ENCODE measurements at places on chromosomes 2 and 18.

GRCh38 chr2:64819774-64820688, 166.3 kb upstream of the SERTAD2 start:
- DNase-seq: no peak

- DNase-seq: no peak
These were observed 225.3 kb upstream of the THUMPD2 start for GRCh38 chr2:40004336-40004735.

DNA sequence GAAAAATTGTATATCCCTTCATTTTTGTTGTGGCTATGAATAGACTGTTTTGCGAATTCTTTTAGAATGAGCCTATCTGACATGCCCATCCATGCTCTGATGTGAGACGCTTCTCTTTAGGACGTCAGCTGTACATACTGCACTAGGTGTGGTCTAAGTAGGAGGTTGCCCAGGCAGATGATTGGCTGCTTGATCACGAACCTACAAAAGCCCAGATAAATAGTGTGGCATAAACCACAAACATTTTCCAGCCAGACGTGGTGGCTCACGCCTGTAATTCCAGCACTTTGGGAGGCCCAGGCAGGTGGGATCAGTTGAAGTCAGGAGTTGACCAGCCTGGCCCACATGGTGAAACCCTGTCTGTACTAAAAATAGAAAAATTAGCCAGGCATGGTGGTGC, 251.8 kb downstream of the AGAP1 start:
- no peak for DNase-seq

- DNase-seq: no peak
These were observed 7.4 kb upstream of the FHL2 start for GRCh38 chr2:105406221-105406620.

DNA sequence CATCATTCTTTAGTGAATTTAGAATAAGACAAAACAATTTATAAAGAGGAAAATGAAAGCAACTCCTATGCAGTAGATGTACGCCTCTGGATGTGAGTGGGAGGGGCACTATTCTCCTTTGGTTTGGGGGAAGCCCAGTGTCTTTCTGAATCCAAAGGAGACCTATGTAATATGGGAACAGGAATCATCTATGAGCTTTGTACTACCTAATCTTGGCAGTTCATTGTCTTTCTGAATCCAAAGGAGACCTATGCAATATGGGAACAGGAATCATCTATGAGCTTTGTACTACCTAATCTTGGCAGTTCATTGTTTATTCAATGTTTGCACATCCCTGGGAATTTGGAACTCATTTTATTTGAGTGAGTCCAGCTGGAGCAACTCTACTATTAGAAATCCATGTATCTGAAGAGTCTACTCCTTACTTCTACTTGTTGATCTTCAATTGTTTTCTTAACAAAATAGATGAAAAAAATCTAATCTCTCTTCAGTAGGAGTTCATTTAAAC, 401.1 kb upstream of the LRATD1 start:
- DNase-seq: no peak

DNA sequence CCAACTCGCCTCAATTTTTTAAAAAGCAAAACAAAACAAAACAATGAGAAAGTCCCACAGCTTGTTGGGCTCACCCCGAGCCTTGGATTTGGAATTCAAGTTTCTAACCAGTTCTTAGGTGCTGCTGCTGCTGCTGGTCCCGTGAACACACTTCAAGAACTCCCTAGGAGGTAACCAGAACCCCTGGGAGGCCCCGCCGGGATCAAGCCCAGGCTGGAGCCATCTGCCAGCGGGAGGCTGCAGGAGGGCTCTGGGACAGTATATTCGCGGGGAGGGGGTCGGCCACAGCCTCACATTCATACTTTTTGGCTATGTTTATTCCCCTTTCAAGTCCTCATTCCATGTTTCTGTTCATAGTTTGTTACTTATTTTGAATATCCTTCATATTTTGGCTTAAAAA, 223.4 kb downstream of the TFCP2L1 start:
- DNase-seq: no peak

- DNase-seq: peak; percentile 61
These were observed 61.1 kb upstream of the RND3 start for GRCh38 chr2:150548527-150548926.

DNA sequence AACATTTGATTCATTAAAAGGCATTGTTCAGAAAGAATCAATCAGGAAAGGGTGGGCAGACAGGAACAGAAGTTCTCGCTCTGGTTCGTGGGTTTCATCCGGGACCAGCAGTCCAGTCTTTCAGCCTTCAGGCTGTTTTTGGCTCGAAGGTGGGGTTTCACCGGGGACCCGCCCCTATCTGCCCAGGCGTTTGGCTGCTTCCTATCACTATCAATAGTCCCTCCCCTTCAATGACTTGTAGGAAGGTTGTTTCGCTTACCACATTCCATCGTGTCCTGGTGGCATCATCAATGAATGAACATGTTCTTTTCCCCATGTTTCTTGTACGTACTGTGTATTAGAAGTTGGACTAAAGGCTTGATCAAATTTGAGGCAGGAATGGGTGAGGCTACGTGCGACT, 130.3 kb downstream of the NEDD4L start:
- DNase-seq: no peak

Measured in NCI-H460 (cell line).